ENCODE measurements at places on chromosomes 12 and 14. TPM values are rescaled to one million over a fixed set of nuclear protein-coding genes. Genes with fewer than 3 reads are reported as not detected.

GRCh38 chr12:55816881-55817344 is 611 bp downstream of the SARNP start:
- no peak for DNase-seq

DNA sequence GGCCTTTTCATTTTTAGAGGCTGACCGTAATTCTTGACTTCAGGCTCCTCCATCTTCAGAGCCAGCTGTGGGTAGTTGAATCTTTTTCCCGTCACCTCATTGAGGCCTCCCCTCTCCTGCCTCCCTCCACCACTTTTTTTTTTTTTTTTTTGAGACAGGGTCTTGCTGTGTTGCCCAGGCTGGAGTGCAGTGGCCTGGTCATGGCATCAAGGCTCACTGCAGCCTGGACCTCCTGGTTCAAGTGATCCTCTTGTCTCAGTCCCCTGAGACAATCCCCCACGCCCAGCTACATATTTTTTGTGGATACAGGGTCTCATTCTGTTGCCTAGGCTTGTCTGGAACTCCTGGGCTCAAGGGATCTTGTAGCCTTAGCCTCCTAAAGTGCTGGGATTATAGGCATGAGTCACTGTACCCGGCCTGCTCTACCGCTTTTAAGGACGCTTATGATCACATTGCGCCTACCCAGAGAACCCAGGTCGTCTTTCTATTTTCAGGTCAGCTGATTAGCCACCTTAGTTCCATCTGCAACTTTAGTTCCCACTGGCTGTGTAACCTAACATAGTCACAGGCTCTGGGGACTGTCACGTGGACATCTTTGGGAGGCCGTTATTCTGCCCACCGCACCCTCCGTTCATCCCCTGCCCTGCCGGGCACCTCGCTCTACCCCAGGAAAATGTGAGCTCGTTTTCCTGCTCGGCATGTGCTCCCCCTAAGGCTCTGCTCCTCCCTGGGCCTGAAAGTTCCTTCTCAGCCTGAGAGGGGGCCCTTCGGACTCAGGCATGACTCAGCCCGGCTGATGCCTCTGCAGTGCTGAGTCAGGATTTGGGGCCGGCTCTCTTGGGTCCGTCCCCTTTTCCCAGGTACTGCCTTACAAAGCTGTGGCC is 13.4 kb downstream of the TNFAIP2 start:
- DNase-seq = no peak

DNA sequence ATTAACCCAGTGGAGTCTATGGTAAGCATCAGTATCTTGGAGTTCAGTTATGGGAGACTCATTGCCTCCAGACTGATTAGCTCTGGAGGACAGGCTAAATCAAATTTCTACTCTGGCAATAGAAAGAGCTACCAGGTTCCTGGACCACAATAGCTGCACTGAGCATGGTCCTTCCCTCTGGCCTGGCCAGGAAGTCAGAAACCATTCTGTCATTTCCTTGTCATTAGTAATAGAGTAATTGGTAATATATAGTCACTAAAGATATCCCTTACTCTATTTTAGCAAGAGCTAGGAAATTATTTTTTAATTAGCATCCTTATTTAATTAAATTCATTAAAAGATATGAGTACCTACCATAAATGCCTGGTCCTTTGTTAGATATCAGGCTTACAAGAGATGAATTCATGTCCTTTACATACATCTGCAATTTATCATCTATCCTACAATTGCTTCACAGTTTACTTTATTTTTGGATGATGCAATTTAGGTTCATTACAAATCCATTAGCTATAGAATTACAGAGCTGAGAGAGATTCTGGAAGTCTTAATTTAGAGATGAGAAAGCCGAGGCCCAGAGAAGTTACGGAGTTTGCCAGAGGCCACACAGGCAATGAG is 23.7 kb upstream of the TDRD9 start:
- no peak for DNase-seq

DNA sequence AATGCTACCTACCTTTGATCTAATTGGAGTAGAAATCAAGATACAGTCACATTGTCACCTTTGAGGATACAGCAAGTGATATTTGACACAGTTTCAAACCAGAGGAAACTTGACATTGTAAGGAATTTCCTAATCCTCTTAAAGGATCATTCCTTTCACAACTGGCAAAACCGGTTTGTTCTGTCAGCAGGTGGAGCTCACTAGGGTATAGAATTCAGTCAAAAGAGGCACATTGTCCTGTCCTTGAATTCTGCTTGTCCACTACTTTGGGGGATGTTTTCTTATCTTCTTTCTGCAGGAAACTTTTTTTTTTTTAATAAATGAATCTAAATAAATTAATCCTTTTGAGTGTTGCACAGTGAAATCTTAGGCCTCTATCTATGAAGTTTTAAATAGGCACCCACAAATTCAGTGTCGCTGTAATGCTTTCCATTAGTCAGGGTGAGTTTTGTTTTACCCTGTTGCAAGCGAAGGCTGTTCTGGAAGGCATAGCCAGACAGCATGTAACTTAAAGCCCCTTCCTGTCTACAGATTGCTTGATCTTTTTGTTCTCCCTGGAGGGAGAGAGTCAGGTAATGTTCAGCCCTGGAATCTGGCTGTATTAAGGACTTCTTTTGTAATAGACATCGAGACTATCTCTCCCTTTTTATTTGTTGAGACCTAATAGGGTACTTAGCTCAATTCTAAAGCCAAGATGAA is 285.0 kb upstream of the RGS6 start:
- no peak for DNase-seq

Gene TEAD4
- total RNA-seq = not detected
